ENCODE measurements at places on chromosomes 4 and X.

- DNase-seq, result no peak
These were observed 86.3 kb downstream of the EGF start for GRCh38 chr4:109998867-109999584.

- no peak for DNase-seq
These were observed 4.9 kb upstream of the SLC10A4 start for GRCh38 chr4:48478273-48478672.

DNA sequence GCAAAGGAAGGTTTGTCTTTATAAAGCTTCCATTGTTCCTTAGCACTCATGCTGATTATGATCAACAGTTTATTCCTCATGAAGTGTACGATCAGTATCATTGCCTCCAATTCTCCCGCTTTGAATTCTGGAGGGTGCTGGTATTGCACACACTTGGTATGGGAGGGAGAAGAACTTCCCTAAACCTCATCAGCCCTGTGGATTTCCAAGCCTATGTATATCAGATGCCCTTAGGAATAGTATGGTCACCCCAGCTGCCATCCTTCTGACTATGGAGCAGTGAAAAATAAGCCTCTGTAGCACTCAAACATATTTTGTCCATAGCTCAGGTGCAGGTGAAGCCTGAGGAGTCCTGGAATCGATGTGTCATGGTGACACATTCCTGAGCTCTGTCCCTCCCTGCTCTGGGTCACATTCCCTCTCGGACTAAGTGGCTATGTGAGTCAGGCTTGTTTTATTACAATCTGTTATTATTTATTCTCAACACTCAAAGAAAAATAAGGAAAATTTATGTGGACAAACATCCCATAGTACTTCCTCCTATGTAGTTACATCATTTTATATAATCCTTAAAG is 2.0 kb upstream of the ZDHHC9 start:
- no peak for DNase-seq

DNA sequence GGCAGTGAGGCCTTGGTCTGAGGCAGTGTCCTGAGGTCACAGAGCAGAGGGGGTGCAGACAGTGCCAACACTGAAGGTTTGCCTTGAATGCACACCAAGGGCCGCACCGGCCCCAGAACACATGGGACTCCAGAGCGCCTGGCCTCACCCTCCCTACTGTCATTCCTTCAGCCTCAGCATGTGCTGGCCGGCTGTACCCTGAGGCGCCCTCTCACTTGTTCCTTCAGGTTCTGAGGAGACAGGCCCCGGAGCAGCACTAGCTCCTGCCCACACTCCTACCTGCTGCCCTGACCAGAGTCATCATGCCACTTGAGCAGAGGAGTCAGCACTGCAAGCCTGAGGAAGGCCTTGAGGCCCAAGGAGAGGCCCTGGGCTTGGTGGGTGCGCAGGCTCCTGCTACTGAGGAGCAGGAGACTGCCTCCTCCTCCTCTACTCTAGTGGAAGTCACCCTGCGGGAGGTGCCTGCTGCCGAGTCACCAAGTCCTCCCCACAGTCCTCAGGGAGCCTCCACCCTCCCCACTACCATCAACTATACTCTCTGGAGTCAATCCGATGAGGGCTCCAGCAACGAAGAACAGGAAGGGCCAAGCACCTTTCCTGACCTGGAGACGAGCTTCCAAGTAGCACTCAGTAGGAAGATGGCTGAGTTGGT is 2.4 kb downstream of the MAGEA12 start:
- DNase-seq, result no peak

GRCh38 chr4:81173213-81173612 is 41.8 kb downstream of the PRKG2 start:
- no peak for DNase-seq

- no peak for DNase-seq
These were observed 99.0 kb downstream of the FIP1L1 start for GRCh38 chr4:53476232-53477037.

DNA sequence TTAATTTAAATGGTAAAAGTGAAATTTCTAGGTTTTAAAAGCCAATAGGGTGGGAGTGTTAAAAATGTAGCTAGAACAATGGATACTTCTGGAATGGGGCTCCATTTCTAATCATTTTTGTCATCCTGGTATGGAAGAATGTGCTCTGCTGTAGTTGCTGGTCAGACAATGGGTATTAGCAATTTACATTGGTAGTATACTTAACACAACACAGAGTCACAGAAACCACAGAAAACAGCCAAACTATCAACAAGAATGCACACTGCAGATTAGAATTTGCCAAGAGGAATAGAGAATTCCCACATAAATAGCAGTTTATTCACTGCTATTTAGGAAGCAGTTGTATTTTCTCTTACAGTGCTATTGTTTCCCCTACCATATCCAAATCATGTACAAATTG is 319.6 kb downstream of the PPP3CA start:
- no peak for DNase-seq

- DNase-seq, result peak; percentile 17
These were observed 149.9 kb downstream of the AMMECR1 start for GRCh38 chrX:110167952-110168451.

- peak; percentile 34 for DNase-seq
These were observed 802 bp downstream of the BMP2K start for GRCh38 chr4:78776729-78777575.

DNA sequence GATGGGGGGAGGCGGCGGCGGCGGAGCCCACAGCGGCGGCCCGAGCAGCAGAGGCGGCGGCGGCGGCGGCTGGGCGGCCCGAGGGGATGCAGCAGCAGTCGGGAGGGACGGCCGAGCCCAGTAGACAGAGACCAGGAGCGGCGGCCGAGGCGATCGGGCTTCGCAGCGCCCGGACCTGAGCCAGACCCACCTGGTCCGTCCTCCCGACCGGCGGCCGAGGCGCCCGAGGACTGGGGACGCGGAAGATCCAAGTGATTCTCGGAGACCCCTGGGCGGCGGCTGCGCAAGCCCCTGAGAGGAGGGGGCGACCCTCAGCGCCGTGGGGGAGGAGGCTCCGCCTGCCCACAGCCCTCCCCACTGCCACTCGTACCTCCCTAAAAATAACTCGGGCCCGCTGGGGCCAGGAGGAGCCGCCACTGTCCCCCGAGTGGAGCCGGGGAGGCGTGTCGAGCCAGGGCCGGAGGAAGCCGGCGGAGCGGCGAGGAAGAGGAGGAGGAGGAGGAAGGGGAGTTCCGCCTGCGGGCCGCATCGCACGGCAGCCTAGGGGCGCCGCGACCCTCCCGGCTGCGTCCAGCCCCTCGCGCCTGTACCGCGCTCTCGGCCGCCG is 608 bp downstream of the RAPGEF2 start:
- peak; percentile 17 for DNase-seq

- DNase-seq, result peak; percentile 20
These were observed 82.4 kb upstream of the MTM1 start for GRCh38 chrX:150486011-150486410.

DNA sequence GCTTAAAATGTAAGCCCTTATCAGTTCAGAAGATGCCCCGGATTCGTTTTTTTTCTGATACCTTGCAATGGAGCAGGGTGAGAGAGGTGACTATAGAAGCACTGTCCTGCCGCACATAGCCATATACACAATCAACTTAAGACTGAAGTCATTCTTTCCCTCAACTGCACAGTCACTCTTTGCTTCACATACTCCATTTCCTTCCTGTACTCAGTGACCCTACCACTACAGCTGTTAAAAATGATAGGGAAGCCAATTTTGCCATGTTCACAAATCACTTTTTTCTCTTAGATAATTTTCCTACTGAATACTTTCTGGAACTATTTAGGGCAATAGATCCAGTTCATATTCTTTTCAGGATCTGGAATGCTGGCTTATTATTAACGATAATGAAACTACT is 300.0 kb downstream of the ANK2 start:
- DNase-seq, result no peak

DNA sequence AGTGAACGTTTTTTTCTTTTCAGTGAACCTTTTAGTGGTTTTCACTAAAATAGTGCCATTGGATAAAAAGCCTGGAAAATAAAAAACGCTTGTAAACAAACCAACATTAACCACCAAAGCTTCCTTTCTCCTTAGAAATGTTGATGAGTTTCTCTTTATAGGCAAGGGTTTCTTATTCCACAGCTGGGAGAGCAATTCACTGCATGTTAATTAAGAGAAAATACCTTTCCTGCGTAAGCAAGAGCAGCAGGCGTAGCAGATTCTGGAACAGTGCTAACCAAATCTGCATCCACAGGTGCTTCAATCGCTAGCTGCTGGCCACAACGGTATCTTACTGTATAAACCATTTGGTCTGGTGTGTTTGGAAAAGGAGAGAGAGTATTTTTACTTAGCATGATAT is 13.3 kb upstream of the AASDH start:
- no peak for DNase-seq

- DNase-seq, result no peak
These were observed 5.2 kb upstream of the CBR4 start for GRCh38 chr4:169015186-169015623.

- no peak for DNase-seq
These were observed 871.2 kb upstream of the TENM3 start for GRCh38 chr4:181372014-181372413.

DNA sequence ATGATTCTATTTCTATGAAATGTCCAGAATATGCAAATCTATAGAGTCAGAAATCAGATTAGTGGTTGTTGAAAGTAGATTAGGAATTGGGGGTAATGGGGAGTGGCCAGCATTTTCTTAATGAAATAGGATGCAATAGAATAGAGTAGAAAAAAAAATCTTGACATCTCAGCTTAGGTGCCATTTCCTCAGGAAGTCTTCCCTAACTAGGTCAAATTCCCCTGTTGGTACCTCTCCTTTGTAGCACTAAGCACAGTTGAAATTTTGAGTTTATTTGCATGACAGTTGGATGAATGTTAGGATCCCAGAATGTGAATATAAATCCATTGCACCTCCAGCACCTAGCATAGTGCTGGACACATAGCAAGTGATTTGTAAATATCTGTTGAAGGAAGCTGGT is 30.0 kb upstream of the PDK3 start:
- no peak for DNase-seq

DNA sequence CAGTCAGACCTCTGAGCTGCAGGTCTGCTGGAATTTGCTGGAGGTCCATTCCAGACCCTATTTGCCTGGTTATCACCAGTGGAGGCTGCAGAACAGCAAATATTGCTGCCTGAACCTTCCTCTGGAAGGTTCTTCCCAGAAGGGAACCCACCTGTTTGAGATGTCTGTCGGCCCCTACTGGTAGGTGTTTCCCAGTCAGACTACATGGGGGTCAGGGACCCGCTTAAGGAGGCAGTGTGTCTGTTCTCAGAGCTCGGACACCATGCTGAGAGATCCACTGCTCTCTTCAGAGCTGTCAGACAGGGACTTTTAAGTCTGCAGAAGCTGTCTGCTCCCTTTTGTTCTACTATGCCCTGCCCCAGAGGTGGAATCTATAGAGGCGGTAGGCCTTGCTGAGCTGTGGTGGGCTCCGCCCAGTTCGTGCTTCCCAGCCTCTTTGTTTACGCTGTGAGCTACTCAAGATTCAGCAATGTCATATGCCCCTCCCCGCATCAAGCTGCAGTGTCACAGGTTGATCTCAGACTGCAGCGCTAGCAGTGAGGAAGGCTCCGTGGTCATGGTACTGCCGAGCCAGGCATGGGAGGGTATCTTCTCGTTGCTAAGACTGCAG is 44.1 kb upstream of the KDR start:
- no peak for DNase-seq

DNA sequence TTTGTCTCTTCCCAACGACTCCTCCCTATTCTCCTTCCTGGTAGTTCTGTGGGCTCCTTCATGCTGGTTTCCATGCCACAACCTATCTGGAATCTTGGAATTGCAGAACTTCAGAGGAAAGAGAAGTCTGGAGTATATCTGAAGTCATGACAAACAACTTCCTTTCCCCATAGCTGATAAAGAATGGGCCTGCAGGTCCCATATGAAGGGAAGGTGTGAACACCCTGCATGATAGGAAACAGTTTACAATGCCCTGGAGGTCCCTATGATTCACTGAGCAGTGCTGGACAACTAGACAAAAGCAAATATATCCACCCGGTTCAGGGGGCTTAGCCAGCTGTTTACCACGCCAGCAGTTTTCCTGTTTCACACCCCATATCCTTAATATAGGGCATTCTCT is 19.4 kb downstream of the FAM9C start:
- DNase-seq, result no peak

- no peak for DNase-seq
These were observed 1803.6 kb upstream of the PCDH7 start for GRCh38 chr4:28916585-28916984.

DNA sequence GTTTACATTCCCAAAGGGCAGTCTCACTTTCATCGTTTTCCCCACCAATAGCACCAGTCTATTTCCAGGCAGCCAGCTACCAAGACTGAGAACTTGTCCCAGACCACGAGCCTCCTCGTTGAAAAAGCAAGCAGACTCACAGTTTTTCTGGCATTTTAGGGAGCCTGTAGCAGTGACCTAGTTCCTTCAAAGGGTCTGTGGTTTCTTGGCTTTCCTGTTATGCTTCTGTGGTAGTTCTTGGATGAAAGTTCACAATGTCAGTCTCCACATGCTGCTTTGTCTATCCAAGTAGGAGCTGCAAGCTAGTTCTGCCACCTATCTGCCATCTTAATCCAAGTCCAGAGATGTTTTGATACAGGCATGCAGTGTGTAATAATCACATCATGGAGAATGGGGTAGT is 151.6 kb upstream of the ZC4H2 start:
- DNase-seq, result no peak

DNA sequence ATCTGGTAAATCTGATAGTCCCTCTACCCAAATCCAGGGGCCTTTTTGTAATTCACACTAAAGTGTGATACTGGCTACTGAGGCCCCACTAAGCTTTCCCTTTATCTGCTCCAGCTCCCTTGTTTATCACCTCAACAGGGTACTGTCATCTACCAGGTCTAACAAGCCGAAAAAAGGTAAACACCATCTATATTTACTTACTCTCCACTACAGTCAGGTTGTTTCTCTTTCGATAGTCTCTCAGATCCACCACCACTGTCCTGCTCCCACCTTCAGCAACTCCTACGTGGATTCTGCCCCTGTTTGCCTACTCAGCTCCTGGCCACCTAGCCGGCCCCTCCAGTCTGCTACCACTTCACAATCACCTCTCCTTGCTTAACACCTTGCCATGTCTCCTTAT is 3.3 kb downstream of the ITIH6 start:
- DNase-seq, result no peak

DNA sequence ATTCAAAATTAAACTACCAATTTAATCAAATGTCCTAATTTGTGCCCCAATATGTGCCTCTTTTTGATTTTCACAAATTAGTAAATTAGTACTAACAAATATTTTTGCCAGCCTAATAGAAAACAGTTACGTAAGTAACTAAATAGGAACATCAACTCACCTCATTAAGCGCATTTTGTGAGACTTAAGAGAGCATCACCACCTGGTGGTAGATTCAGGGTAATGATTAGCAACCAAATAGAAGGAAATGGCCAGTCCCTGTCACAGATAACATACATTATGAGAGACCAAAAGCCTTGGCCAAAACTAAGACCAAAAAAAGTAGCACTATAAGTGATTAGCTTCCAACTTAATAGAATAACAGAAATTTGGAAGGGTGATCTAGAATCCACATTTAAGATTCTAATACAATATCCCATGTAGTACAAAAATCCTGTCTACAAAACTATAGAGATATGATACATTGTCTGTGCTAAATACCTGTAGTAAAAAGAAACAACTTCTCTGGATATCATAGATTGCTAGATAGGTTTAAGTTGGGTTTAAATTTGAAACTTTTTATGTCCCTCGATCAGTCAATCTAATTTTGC is 46.7 kb downstream of the C4orf46 start:
- DNase-seq, result no peak

GRCh38 chrX:68647156-68647957 is at the start of gene STARD8:
TSS of gene STARD8 (plus strand) at chrX:68647666. CDS start at chrX:68647883, 217 bp downstream.
- DNase-seq, result no peak
